ENCODE measurements at places on chromosomes 2 and 18.
A peak's percentile ranks its signal among the peaks of the same experiment; 100 is the strongest.

DNA sequence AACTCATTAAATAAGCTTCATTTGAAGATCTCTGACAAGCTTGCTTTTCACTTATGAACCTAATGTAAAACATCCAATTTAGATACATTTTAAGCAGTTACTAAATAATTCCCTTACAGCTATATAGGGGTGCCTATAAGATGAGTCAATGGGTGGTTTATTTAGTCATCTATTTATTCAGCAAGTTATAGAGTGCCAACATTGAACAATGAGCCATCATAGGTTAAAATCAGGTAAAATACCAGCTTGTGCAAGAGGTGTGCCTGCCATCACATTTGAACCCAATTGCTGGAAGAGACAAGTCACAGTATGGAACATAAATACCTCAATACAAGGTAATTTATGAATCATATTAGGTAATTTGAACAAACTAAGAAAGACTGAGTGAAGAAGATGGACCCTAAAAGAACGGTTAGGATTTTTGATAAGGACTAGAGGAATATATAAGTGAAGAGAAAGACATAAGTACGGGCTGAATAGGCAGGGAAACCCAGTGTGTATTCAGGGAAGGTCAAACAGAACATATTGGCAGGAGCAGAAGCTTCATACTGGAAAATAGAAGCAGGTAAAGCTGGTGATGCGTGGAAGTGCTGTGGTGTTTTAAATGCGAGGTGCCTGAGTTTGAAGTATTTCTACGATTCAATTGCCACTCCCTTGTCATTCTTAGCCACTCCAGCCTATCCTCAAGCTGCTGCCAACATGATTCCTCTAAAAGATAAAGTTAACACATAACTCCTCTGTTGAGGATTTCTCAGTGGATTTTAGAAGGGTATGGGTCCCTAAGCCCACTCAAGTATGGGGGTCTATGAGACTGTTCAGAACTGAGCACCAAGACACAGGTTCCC is 18.9 kb upstream of the STAT4 start:
- DNase-seq = no peak

- DNase-seq = no peak
Observed at GRCh38 chr2:145007960-145008263, 488.0 kb upstream of the ZEB2 start.

DNA sequence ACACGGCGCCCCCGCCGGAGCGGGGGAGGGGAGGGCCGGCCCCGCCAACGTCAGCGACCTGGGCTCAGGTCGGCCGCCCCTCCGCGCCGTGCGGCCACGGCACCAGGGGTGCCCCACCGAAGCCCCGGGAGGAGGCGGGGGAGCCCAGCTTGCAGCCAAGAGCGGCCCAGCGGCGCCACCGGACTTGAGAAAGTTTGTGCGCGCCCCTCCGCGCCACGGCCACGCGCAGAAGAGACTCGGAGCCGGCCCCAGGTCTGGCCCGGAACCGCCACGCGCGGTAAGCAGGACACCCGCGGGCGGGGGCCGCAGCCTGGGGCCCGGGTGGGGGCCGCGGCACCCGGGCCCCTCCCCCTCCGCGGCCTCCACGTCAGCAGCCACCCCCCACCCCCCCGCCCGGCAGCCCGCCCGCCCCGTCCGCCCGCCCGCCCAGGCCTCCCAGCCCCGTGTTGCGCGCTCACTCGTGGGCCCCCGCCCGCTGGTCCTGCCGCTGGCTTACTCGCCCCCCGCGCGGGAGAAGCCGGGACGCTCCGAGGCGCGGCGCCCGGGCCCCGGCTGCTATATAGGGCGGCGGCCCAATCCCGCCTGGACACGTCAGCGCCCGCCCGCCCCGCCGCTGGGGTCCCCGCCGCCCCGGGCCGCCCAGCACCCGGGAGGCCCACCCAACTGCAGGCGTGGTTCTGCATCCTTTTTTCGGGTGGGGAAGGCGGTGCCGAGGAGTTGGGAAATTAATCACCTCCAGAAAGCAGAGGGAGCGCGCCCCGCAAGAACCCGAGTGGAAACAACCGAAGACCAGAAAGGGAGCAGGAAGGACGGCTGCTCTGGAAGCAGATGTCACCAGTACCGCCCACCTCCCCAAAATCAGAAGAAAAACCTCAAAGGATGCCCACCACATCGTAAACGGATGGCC is 42.9 kb downstream of the HDLBP start:
- no peak for DNase-seq

GRCh38 chr2:198231562-198231961 is 427.2 kb downstream of the PLCL1 start:
- DNase-seq = no peak

DNA sequence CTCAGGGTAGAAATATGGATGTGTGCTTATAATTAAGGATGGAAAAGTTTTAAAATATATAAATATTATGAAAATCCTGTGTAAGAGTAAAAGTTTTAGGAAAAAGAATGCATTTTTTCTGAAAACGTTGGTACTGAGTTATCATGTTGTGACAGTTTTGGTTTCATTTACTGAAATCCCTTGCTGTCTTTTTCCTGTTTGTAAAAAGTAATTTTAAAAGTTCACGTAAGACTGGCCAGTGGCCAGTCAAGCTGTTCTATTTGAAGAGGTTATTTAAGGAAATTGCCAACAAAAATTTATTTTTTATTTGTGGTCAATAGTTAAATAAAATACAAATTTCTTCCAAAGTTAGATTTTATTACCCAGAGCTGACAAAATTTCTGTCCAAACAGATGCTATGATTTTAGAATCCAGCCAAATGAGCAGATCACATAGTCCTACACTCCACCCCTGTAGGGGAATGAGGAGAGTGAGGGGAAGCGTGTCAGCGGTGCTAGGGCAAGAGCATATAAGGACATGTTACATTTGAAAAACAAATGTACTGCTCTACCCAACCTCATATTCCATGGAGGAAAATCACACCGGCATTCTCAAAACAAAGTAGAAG is 297.8 kb upstream of the TFPI start:
- DNase-seq = no peak

GRCh38 chr2:145079641-145080040 is 559.7 kb upstream of the ZEB2 start:
- no peak for DNase-seq

- DNase-seq = no peak
Observed at GRCh38 chr2:7034303-7034702, 117.1 kb downstream of the RNF144A start.

DNA sequence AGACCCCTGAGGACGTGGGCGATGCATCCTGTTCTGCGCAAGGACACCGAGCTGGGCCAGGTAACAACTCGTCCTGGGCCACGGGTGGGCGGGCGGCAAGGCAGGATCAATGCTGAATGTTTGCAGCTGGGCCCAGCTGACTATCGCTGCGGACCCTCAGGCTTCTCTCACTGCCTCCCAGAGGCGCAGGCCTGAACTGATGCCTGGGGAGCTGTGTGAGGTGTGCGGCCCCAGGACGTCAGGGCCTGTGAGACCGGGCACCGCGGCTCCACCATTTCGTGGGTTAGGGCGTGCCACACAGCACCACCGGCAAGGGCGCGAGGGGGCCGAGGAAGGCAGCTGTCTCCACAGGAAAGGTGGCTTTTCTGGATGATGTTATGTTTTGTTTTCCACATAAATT is 307.4 kb downstream of the NDUFA10 start:
- DNase-seq = no peak

DNA sequence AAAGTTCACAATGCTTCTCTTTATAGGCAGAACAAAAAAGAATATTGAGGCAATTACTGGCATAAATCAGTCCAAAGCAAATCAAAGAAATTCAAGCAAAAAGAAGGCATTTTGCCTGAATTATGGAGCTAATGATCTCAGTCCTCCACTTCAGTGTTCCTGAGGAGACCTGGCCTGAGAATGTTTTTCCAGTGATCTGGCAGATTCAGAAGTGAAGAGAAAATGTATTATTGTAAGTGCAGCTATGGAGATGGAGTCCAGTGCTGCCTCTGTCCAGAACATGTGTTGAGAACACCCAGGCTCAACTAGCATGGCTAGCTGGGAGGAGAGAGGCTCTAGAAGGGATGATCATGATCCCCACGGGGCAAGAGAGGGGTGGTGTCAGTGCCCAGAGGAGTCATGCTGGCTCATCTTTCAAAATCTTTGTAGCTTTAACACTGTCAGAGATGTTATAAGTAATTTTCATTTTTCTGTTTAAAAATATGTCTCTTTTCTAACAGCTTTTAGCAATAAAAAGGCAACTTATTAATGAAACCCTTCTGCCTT is 367.0 kb upstream of the RAB12 start:
- DNase-seq = no peak

DNA sequence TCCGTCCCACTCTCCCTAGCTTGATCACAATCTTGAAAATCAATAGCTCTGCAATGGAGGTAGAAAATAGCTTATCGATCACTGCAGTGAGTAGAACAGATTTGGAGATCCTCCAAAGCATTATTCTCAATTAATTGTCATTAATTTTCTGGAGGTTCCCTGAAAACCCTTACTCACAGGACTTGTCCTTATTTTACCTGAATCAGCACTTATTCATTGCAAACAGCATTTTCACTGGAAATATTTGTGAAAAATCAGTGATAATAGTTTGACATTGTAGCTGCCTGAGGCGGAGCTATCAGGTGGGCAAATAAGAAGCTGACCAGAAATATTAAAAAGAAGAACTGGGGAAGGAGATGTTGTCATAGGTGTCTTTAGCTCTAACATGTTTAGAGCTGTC is 294.6 kb upstream of the ZSWIM2 start:
- DNase-seq = no peak

- DNase-seq = peak; percentile 20
Observed at GRCh38 chr2:45610281-45611019, 617 bp downstream of the SRBD1 start.

DNA sequence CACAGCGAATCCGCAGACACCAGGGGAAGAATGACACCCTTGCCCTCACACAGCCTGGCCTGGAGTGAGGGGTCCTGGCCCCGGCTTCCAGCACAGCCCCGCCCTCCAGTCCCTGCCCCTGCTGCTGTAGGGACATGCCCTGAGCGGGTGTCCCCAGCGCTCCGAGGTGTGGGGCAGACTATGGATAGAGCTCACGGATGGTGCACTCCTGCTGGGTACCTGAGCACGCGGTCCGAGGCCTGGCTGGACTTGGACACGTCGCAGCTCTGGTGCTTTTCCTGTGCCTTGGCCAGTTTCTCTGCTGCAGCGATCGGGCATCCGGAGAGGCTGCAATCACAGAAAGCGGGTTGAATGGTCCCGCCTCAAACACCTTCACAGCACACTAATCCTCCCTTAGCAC is 165.7 kb upstream of the PXDN start:
- DNase-seq = no peak

GRCh38 chr2:152796941-152797340 is 78.5 kb downstream of the ARL6IP6 start:
- DNase-seq = no peak

Data from brain pericyte (primary cell).